Upper lobe of left lung (tissue), 6 donors: ENCODE measurements at places on chromosomes 2 and 18. TPM values are rescaled to one million over a fixed set of nuclear protein-coding genes. Genes with fewer than 3 reads are reported as not detected.

RAX gene
- total RNA-seq, result not detected

SLC5A7 gene
- total RNA-seq, result 0.33 TPM

ERMN gene
- 2.8 TPM for total RNA-seq

CBLN2 gene
- total RNA-seq, result not detected

CELF4 gene
- 0.15 TPM for total RNA-seq

NCKAP5 gene
- 51.1 TPM for total RNA-seq

DHRS9 gene
- 4.8 TPM for total RNA-seq

INO80B gene
- 12.6 TPM for total RNA-seq

ALK gene
- 0.40 TPM for total RNA-seq

PER2 gene
- 16.3 TPM for total RNA-seq

ABCG5 gene
- not detected for total RNA-seq

LONRF2 gene
- 7.9 TPM for total RNA-seq

EHBP1 gene
- 73.3 TPM for total RNA-seq

AKAIN1 gene
- total RNA-seq, result not detected

IL1RL2 gene
- total RNA-seq, result 0.57 TPM

DYNAP gene
- not detected for total RNA-seq

EPHA4 gene
- 14.6 TPM for total RNA-seq

SLC4A3 gene
- 0.30 TPM for total RNA-seq

SAG gene
- not detected for total RNA-seq

MAP3K19 gene
- 45.7 TPM for total RNA-seq

CYP27A1 gene
- 147 TPM for total RNA-seq

CPLX4 gene
- total RNA-seq, result not detected

MREG gene
- 20.3 TPM for total RNA-seq

MC5R gene
- total RNA-seq, result not detected

INO80D gene
- total RNA-seq, result 50.3 TPM

INHA gene
- 7.3 TPM for total RNA-seq

TBR1 gene
- total RNA-seq, result not detected

COQ10B gene
- 35.1 TPM for total RNA-seq

KDM3A gene
- 68.9 TPM for total RNA-seq

SPP2 gene
- not detected for total RNA-seq

LYPD6 gene
- total RNA-seq, result 0.15 TPM

CDH2 gene
- not detected for total RNA-seq

SLC9A4 gene
- not detected for total RNA-seq
